ENCODE measurements at places on chromosomes 16 and 17.

DNA sequence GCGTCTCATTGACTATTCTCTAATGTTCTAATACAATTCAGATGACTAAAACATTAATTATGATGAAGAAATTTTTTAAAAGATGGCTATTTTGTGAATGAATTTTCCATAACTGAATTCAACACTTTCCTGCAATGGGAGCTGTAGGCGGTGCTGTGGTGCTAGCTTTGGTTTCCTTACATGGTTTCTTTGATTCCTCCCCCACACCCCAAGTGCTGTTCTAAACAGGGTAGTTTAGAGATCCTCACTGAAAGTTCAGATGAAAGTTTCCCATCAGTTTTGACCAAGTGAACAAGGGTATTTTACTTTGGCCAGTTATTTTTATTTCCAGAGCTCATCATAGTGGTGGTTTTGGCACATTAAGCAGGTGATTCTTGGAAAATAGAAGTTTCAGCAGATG lies 26.0 kb upstream of the MRC2 start:
- peak; percentile 59 for DNase-seq

DNA sequence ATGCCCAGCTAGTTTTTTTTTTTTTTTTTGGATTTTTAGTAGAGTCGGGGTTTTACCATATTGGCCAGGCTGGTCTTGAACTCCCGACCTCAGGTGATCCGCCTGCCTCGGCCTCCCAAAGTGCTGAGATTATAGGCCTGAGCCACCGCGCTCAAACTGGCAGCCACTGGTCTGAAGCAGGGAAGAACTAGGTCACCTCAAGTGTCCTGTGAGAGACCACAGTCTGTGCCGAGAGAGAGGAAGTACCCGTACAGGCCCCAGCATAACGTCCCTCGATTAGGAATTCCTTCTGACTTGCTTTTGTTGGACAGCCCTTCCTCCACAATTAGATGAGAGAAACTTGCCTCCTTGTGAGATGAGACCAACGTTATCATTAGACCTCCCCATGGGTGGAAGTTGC lies 13.7 kb upstream of the CD300E start:
- no peak for DNase-seq

DNA sequence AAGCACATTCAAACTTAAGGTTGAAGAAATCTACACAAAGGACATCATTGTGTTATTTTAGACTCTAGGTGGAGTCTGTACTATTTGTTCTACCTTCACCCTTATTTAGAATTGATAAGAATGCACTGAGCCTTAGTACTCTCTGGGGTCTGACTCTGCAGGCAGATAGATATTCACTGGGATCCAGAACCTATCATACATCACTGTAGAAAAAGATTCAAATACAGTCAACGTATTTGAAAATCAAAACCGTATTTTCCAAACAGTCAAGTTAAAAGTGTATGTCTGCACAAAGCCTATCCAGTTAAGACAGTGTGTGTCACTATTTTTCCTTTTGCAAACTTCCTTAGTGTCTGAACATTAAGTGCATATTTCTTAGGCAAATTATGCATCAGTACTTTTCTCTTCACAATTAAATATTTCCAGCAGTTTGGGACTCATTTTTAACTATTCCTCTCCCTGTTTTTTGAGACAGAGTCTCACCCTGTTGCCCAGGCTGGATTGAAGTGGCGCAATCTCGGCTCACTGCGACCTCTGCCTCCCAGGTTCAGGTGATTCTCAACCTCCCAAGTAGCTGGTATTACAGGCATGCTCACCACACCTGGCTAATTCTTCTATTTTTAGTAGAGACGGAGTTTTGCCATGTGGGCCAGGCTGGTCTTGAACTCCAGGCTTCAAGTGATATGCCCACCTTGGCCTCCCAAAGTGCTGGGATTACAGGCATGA lies 22.3 kb downstream of the MOSMO start:
- no peak for DNase-seq

- no peak for DNase-seq
Observed at GRCh38 chr17:4724650-4725049, 6.6 kb upstream of the MED11 start.

GRCh38 chr17:49054342-49055092 lies 57.3 kb downstream of the IGF2BP1 start:
- DNase-seq, result no peak

DNA sequence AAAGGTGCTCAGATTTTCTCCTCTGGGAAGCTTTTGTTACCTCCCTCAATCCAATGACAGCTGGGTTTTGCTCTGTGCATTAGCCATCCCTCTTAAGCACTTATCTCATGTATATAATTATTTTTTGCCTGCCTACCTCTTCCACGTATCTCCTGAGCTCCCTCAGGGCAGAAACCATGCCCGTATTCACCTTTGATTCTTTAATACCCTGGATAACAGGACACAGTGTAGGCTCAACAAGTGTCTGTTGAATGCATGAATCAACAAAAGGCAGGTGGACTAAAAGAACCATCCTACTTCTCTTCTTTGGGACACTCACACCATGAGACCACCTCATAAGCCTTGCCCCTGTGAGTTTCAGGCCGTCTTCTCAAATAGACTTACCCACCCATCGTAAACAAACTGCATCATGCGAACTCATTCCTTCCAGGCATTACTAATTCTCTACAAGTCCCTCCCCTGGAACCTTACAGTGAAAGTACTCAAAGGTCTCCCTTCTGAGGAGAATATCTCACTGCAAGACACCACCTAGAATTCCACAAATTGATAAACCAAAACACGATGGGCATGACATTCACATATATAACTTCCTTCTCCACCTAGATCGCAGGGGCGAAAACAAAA lies 3.2 kb downstream of the ARHGAP17 start:
- no peak for DNase-seq

- peak; percentile 74 for DNase-seq
Observed at GRCh38 chr17:42518046-42518754, 17.8 kb upstream of the NAGLU start.

DNA sequence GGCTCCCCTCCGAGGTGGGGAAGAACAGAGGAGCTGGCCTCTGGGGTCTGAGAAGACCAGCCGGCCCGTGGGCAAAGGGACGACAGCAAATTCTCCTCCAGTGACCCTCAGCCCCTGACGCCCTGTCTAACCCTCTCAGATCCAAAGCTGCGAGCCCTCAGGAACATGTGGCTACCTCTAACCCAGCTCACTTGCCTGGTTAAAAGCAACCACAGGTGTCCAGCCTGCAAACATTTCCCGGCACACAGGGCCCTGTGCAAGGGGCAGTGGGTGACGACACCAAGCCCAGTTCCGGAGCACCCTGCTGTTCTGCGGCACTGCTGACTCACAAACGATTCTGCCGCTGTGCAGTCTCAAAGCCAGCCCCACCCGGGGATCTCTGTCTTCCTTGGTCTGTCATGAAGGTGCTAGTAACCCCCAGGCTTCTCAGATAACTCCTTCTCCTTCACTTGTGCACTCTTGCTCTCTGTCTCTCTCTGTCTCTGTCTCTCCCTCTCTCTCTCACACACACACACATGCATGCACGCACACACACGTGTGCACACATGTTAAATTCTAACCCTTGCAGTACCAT lies 23.0 kb downstream of the WNT3 start:
- DNase-seq, result no peak

DNA sequence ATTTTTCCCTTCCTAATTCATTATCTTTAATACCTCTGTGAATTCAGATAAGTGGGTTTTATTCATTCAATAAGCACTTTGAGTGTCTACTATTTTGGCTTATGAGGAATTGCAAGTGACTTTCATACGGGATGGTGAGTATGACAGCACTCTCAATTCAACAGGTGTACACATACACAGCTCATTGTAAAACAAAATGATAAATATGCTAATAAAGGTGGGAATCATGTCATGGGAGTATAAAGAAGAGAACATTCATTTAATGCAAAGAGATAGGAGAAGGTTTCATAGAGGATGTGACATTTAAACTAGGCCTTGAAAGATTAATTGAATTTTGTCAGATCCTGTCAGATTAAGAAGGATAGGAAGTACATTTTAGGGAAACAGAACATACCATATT lies 19.4 kb downstream of the NACA2 start:
- no peak for DNase-seq

DNA sequence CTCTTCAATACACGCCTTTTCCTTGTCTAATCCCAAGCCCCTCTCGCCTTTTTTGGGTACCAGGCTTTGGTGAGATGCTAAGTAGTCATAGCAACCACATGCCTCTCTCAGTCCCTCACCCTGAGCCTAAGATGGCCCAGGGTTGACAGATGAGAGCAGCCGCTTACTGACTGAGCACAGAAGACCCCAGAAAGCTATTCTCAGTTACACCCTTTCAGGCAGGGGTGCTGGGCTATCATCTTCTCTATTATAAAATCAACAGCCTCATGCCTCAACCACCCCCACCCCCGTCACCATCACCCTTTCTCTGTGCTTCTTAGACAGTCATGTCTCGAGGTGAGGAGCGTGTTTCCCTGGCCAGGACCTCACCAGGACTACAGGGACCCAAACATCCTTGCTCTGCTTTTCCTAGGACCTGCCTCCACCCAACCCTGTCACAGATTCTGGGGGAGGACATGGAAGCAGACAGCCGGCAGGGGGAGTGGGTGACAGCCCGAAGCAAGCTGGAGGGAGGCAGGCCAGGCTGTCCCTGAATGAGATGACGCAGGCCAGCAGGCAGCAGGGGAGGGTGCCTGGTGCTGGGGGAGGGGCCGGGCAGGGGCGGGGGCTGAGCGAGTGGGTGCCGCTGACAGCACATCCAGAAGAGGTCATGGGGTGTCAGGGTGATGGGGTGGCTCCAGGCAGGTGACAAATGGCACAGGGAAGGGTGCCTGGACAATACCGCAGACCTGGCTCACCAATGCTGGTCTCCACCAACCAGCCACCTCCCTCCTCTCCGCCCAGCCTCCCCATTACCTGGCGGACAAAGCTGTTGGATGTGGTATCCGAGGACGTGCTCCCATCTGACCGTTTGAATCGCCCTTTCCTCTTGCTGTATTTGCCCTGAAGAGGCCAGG lies 3.1 kb downstream of the CACNB1 start:
- peak; percentile 59 for DNase-seq

DNA sequence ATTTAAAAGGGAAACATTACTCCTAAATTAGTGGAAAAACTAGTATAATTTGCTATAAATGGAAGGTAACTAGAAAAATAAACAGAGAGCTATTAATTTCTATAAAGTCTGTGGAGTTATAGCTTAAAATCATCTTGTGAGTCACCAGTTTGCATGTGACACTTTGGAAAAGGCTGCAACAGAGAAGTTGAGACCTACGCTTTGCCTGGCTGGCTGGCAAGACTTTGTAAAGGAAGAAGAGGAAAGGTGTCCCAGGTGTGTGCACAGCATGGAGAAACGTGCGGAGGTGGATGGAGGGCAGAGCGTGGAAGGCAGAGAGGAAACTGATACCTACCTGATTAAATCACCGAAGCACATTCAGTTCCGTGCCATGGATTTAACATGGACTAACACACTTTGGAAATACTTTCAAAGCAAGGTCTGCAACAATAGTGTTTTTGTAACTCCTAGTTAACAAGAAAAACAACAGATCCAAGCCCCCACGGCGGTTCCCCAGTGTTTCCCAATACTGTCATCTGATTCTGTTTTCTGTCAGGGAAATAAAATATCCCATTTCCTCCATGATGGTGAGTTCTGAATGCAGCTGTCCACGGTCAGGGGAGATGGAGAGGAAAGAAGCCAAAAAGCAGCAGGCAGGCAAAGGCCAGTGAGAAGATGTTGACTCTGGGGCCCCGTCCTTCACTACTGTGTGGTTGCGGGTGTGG lies 134.8 kb downstream of the XYLT1 start:
- DNase-seq, result no peak

GRCh38 chr17:30300818-30301217 lies 9.1 kb upstream of the BLMH start:
- no peak for DNase-seq

- no peak for DNase-seq
Observed at GRCh38 chr16:84552135-84552534, 47.7 kb upstream of the MEAK7 start.

DNA sequence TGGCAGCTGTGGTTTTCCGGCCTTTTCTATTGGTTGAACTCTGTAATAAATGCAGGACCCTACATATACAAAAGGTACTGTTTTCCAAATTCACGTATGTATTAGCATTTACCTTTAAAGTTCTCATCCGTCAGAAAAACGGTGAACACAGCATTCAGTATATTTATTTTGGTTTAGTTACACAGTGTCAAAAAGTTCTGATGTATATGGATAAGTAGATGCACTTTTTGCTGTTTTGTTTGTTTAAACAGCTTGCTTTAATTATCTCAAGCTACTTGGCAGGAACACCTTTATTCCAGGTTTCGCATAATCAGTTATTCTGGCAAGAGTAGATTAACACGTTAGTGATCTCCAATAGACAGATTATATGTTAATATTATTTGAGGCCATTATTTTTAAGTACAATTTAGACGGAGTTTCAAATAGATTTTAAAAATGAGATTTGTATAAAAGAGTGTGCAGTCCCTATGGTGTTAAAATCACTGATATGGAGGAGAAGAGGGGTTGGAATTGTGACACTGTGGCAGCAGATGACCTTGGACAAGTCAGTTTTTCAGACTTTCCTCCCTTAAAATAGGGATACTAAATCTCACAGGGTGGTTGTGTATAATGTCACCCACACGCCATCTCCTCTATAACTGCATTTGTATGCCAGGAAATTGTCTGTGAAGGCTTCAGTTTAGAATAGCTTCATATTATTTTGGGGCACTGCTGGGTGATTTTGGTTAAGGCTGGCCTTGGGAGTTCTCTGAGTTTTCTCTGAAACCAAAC lies 2.1 kb downstream of the HERPUD1 start:
- DNase-seq, result no peak

- DNase-seq, result no peak
Observed at GRCh38 chr16:11681556-11681955, 13.3 kb downstream of the SNN start.

- no peak for DNase-seq
Observed at GRCh38 chr17:4836221-4836620, 3.1 kb downstream of the MINK1 start.

GRCh38 chr17:70336411-70336810 lies 167.1 kb downstream of the KCNJ2 start:
- DNase-seq, result no peak

Measured in hindlimb muscle (tissue), 1 donor.